Transverse colon (tissue), 4 donors: ENCODE measurements at places on chromosomes 11 and 22. TPM values are rescaled to one million over a fixed set of nuclear protein-coding genes. Genes with fewer than 3 reads are reported as not detected.

The FXYD2 gene
- 1.2 TPM for total RNA-seq

The TMPRSS4 gene
- 249 TPM for total RNA-seq

The SPTBN2 gene
- total RNA-seq = 1.9 TPM

The GP1BB gene
- total RNA-seq = 2.1 TPM

The TESMIN gene
- total RNA-seq = 1.00 TPM

The CAPN5 gene
- 210 TPM for total RNA-seq

The CASP5 gene
- total RNA-seq = 40.5 TPM

The APOA4 gene
- total RNA-seq = not detected

The OR52I2 gene
- total RNA-seq = not detected

The BTG4 gene
- not detected for total RNA-seq

The SCUBE2 gene
- total RNA-seq = 20.0 TPM

The PUS3 gene
- 8.7 TPM for total RNA-seq

The ZW10 gene
- total RNA-seq = 11.9 TPM

The TBX1 gene
- total RNA-seq = 1.3 TPM

The LRRC10B gene
- not detected for total RNA-seq

The RFPL2 gene
- total RNA-seq = not detected

The UPK3A gene
- total RNA-seq = 0.79 TPM

The APOBEC3B gene
- 7.8 TPM for total RNA-seq

The KLHL35 gene
- 0.27 TPM for total RNA-seq

The FAM227A gene
- not detected for total RNA-seq

The TEX12 gene
- total RNA-seq = not detected

The PGR gene
- 1.1 TPM for total RNA-seq

The MISFA gene
- not detected for total RNA-seq

The KRTAP5-9 gene
- total RNA-seq = 0.79 TPM

The ENTHD1 gene
- total RNA-seq = not detected

The SHISA8 gene
- total RNA-seq = not detected

The TMEM121B gene
- total RNA-seq = 0.16 TPM

The ANGPTL5 gene
- total RNA-seq = not detected

The FUT4 gene
- 16.4 TPM for total RNA-seq

The E2F8 gene
- total RNA-seq = 0.64 TPM

The TRIM51 gene
- not detected for total RNA-seq

The IGSF9B gene
- 4.1 TPM for total RNA-seq

The DEUP1 gene
- not detected for total RNA-seq
